ENCODE measurements at places on chromosomes 7 and 10.
A peak's percentile ranks its signal among the peaks of the same experiment; 100 is the strongest.

DNA sequence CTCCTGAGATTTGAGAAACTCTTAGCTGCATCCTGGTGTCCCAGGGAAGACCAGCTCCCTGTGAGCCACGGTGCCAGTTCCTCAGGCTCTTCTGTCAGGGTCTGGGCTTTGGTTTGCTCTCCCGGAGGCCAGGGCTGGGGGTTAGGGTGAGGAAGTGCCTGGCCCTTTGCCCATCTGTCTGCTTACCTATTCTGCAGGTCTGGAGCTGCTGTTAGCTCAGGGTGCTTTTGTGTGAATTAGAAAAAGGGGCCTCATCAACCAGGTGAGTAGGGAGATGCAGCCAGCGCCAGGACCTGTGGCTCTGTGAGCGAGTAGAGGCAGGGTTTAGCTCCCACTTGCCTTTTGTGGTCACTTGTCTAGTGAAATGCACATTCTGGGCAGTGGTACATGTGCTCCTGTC, 109.4 kb downstream of the DOCK1 start:
- DNase-seq, result no peak

- DNase-seq, result no peak
Measured at GRCh38 chr7:92769394-92769699, 67.0 kb downstream of the CDK6 start.

GRCh38 chr7:7395785-7396184, 139.9 kb downstream of the COL28A1 start:
- DNase-seq, result no peak

DNA sequence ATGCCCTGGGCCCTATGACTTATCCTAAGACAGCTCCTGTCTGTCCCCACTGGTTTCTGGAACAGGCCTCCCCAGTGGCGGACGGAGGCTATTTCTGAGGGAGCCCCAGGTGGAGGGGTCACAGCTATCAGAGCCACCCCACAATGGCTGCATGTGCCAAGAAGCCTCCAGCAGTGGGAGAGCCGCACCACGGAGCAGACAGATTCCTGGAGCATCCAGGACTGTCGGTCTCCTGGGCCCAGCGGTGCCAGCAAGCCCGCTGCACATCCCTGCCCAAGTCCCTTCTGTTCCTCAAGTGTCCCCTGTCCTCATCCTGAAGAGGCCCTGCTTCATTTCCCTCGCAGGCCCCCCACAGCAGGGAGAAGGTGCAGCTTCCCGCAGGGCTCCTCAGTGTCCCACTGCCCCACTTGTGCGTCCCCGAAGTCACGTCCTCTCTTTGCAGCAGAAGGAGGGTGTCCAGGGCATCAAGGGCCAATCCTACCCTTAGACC, 193.0 kb upstream of the SHH start:
- DNase-seq, result no peak

DNA sequence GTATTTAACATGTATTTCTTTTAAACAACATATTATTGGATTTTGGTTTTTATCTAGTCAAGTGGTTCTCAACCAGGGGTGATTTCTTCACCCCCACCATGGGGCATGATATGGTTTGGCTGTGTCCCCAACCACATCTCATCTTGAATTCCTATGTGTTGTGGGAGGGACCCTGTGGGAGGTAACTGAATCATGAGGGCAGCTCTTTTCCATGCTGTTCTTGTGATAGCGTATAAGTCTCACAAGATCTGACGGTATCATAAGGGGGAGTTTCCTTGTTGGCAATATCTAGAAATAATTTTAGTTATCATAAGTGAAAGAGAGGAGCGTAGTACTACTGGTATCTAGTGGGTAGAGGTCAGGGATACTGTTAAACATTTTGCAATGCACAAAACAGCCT, 37.6 kb downstream of the TMEM168 start:
- DNase-seq, result no peak

- no peak for DNase-seq
Measured at GRCh38 chr7:157470017-157470322, 133.2 kb downstream of the DNAJB6 start.

GRCh38 chr7:26624839-26625238, 239.6 kb downstream of the SKAP2 start:
- DNase-seq, result no peak

DNA sequence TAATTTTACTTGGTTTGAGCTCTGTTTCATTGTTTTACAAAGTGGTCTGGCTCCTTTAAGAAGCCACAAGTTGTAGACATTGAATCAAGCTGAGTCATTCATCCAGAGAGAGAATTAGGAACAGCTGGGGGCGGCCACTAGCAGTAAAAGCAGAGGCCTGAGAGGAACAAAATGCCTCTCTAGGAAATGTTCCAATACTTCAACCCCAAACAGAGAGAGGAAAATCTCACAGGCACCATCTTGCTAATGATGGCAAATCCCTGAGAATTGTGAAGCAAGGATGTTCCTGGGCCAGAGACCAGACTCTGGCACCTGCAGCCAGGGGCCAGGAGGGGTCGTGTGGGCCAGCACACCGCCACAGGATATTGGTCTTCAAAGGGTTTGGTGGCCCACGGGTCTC, 26.5 kb upstream of the TRIL start:
- peak; percentile 7 for DNase-seq

DNA sequence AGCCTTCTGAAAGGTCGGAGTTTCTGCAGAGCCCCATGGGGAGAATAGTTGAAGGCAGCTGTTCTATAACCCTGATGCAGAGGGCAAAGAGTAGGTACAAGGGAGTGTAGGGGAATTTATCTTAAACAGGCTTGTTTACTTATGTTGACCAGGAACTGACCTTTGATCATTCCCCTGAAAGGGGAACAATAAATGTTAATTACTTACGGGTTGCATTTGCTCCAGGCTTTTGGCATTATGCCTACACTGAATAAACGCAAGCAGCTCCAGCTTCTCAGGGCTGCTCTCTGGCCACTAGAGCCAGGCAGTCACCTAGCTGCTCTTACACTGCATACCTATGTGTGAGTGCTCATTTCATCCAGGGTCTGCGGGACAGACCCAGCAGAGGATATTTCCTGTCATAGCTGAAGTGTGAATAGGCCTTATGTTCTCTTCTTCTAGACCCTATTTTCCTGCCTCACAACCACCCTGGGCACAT, 26.9 kb upstream of the ABCA13 start:
- no peak for DNase-seq

DNA sequence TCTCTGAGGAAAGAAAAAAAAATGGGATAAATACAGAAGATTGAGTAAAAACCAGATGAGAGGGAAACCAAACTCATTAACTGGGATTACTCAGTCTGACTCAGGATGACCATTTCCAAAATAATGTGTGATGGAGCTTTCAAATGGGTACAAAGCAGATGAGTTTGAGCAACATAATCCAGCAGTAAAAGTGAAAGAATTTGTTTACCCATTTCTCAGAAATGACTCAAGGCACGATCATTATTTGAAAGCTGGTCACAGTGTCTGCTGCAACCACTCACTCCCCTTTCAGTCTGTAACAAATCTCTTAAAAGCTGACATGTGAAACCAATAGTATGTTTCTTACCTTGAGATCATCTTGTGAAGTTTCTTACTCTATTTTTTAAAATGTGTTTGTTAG, 104.7 kb upstream of the KLF14 start:
- no peak for DNase-seq

- DNase-seq, result no peak
Measured at GRCh38 chr7:44971902-44972441, 6.8 kb downstream of the MYO1G start.

Data from amygdala (tissue), 56 donors.